Amygdala (tissue), 56 donors: ENCODE measurements at places on chromosomes 3 and 15.

GRCh38 chr3:55487381-55488241 is 505 bp upstream of the WNT5A start:
- peak; percentile 36 for DNase-seq

GRCh38 chr3:137787529-137787928 is 23.4 kb downstream of the SOX14 start:
- no peak for DNase-seq

DNA sequence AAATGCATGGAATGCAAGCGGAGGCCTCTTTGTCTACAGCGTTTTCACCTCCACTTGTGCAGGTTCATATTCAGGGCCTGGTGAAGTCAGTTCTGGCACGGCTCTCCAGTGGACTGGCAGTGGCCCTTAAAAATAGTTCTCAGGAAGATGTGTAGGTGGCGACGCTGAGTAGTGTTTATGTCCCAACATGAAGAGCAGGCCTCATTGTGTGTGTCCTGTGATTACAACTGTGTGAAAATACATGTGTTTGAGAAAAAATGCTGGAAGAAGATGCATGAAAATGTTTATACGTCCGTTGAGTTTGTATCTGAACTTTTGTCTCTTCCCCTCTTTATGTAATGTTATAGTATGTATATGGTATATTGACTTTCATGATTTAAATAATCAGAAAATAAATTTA is 7.2 kb downstream of the LIPC start:
- no peak for DNase-seq

DNA sequence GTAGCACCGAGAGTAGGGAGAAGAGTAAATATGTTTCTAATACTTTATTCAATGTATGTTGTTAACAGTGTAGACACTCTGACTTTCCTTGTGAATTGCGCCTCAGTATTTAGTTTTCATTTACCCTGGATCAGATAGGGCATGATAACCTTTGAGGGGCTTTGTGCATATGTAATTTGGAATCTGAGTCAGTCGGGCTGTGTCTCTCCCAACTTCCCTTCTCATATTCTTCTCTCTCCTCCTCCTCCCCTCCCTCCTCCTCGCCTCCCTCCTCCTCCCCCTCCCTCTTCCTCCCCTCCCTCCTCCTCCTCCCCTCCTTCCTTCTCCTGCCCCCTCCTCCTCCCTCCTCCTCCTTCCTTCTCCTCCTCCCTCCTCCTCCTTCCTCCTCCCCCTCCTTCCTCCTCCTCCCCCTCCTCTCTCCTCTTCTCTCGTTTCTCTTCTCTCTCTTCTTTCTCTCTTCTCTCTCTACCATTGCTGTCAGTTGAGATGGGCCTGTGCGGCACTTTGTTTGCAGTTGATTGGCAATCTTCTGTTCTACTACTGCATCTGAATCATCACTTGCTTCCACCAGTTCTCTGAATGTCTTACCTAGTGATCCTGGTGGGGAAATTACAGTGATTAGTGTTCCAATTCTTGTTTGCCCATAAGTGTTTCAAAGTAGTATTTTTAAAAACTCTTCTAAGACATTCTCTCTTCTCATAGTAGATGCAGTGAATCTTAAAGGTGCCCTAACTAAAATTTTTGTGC is 162.3 kb downstream of the PGPEP1L start:
- no peak for DNase-seq

GRCh38 chr3:191301782-191302411 is 27.3 kb upstream of the CCDC50 start:
- DNase-seq: no peak

DNA sequence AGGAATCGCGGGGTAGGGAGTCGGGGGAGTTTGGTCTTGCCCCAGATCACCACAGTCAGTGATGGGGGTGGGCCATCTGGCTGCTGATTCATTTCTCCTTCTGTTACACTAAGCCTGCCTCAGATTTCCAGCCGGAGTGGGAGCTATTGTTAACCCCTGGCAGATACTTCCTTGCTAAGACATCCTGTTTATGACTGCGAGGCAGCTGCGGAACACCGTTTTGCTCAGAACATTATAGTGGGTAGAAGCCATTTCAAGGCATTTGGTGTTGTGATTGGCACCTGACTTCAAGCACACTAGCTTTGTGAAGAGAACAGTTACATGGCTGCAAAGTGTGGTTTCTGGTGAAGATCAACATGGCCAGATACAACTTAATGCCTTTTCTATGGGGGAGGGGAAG is 73.8 kb downstream of the FLNB start:
- no peak for DNase-seq

- no peak for DNase-seq
Observed at GRCh38 chr15:63560741-63561448, 36.3 kb upstream of the FBXL22 start.

DNA sequence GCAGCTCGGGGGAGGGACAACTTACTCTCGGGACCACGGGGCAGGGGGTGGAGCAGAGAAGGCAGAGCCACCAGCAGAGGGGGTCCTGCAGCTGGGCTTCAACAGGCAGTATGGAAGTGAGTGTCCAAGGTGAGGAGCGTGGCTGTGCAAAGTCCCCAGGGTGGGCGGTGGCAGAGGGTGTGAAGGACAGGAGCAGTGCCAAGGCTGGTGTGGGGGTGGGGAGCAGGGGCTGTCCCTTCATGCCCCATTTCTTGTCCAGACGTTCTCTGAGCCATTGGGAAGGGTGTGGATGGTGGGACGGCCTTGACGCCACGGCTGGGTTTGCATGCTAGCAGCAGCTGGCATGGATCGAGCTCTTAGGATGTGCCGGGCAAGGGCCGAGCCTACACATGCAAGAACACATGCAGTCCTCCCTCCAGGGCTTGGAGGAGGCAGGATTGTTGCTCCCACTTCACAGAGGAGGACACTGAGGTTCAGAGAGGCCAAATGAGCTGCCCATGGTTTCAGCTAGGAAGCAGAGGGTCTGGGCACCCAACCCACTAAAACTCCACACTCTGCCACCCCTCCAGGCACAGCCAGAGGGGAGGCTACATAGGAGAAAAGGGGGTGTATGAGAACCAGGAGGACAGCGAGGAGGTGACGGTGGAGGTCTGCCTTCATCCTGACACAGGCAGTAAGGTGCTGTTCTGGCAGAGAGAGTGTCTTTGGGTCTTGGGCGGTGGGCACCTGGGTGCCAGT is 93.6 kb downstream of the TBC1D2B start:
- DNase-seq: no peak

DNA sequence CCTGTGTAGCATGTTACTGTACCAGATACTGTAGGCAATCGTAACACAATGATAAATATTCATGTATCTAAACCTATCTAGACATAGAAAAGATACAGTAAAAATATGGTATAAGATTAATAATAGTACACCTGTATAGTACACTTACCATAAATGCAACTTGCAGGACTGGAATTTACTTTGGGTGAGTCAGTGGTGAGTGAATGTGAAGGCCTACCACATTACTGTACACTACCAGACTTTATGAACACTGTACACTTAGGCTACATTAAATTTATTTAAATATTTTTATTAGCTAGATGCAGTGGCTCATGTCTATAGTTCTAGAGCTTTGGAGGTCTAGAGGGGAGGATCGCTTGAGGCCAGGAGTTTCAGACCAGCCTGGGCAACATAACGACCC is 186.6 kb upstream of the ROPN1 start:
- no peak for DNase-seq

DNA sequence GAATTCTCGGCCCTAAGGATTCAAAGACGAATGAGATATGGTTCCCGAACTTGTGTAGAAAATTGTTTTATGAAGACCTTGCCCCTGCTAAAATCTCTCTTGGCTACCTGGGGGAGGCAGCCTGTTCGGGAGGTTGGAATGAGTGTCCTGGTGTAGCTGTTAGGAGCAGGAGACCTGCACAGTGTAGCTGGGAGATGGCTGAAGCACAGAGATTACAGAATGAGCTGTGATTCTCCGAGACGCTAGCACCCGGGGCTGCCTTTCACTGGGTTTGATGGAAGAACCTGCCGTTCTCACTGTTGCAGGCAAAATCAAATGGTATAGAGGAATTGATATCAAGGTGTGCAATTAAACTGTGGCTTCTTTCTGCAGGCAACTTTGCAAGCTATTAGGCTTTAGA is 68.0 kb downstream of the TRAK1 start:
- no peak for DNase-seq

DNA sequence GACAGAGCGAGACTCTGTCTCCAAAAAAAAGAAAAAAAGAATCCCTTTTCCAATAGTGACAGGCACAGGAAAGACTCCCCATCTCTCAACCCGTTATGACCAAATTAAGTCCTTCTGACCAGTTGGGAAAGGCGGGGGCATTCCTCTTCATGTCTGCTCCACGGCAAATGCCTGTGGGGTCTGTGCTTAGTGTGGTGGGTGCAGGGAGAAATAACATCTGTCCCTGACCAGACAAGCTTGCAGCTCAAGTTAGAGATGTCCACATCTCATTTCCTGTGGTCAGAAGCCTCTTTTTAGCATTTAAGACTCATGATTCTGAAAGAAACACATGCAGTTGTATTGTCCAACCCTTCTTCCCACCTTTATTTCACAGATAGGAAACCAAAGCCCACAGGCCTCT is 16.2 kb downstream of the PLA1A start:
- no peak for DNase-seq

DNA sequence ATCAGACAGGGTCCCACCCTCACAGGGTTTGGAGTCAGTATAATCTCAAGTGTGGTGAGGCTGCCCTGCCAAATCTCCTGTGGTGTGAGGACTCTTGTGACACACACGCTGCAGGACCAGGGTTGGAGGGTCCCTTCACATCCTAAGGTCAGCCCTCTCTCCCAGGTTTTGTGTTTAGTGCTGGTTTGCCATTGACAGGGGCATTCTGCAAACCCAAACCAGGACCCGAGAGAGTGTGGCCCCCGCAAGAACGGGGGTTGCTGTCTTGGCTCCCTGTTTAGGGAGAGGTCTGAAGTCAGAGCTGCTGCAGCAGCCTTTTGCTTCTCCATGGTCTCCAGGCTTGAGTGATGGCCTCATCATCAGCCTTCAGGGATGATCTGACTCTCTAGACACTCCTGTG is 14.7 kb downstream of the FAM107A start:
- DNase-seq: no peak

GRCh38 chr15:77508541-77509243 is 88.0 kb downstream of the HMG20A start:
- DNase-seq: no peak

DNA sequence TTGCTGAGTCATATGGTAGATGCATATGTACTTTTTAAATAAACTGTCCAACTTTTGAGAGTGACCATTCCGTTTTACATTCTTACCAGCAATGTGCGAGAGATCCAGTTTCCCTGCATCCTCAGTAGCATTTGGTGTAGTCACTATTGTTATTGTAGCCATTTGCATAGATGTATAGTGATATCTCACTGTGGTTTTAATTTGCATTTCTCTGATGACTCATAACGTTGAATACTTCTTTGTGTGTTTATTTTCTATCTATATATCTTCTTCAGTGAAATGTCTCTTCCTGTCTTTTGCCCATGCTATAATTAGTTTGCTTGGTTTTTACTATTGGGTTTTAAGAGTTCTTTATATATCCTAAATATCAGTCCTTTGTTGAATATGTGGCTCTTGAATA is 255.7 kb upstream of the GRM7 start:
- no peak for DNase-seq

GRCh38 chr3:74403307-74403706 is 211.2 kb downstream of the CNTN3 start:
- DNase-seq: no peak

- DNase-seq: no peak
Observed at GRCh38 chr3:32041316-32041715, 59.8 kb downstream of the ZNF860 start.

DNA sequence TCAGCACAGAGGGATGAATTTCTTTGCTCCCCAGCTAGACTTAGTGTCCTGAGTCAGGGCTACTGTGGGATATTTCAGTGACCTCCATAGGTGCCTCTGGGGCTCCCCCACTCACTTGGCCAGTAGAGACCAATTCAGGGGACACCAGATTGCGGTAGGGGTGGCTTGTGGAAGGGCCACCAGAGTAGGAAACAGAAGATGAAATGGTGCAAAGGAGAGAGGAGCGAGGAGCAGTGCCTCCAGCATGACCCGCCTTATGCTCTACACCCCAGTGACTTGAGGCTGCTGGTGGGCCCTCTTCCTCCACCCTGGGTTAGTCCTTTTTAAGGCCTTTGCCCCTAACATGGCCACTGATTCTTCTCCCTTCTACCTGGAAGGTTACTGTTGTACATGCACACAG is 2.5 kb downstream of the AEN start:
- no peak for DNase-seq

DNA sequence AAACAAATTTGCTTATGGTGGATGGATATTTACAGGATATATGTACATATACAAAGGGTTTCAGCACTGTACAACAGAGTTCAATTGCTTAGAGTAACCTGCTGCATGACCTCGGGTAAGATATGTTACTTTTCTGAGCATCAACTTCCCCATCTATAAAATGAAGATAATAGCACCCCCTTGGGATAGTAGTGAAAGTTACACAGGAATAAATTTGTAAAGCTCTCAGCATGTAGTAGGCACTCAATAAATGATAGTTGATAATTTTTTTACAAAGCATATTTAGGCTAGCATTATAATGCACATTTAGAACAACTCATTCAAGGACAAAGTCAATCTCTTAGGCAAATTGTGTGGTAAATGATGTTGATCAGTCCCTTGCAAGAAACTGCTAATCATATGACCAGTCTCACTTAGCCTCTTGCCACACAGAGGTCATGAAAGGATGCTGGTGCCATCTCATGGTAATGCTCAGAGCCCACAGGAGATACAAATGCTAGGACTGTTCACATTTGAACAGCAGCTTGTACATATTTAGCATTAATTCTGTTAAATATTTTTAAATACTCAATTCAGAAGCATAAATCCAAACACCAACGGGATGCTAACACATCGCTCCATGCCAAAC is 123.9 kb downstream of the MAGI1 start:
- no peak for DNase-seq

DNA sequence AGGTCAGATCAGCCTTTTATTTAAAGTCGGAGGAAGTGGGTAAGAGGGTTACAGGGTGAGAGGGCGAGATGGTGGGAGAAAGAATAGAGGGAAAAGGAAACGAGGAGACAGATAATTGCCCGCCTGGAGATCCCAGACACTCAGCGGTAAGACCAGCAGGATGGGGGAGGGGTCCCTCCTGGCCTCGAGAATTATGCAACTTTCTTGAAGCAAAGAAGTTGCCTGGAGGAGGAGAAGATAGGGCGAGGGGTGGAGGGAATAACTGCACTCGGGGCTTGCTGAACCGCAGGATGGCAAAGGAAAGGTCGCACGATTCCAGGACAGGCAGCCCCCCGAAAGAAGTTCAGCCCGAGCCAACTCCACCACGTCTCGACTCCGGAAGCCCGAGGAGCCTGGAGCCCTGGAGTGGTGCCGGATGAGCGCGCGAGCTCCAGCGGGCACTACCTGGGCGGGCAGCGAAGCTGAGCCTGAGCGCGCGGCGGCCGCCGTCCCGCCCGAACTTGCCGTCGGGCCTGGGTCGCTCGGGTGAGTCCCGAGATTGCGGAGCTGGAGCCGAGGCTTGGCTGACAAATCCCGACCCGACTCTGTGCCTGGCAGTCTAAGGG is 402 bp downstream of the WWTR1 start:
- peak; percentile 57 for DNase-seq

GRCh38 chr15:41944313-41944940 is 27.9 kb downstream of the EHD4 start:
- DNase-seq: no peak

- DNase-seq: no peak
Observed at GRCh38 chr3:155465664-155466063, 172.2 kb upstream of the STRIT1 start.

GRCh38 chr15:78239811-78240210 is 5.4 kb upstream of the ACSBG1 start:
- DNase-seq: no peak

GRCh38 chr3:196670339-196670738 is 30.8 kb downstream of the NRROS start:
- DNase-seq: no peak
